ENCODE measurements at places on chromosomes 11 and 22. TPM values are rescaled to one million over a fixed set of nuclear protein-coding genes. Genes with fewer than 3 reads are reported as not detected.

DNA sequence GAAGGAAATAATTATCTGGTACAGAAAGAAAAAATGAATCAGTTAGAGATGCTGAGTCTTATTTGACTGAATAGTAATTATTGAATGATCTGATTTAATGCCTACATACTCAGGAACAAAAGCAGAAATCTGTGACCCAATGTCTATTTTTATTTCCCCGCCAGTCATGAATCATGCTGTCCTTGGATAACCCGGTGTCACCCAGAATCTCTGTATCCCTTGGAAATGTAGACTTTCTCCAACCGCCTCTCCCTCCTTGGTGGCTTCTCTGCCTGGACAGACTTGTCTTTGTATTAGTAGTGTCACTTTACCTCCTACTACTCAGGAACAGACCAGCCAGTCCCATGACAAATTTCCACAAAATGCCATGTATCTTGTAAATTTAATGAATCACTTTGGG lies 173.3 kb upstream of the PDGFD start:
- no peak for DNase-seq

OR4D9 gene
- 0.05 TPM for polyA plus RNA-seq

GRCh38 chr22:33654173-33654895 lies 265.9 kb downstream of the LARGE1 start:
- DNase-seq, result no peak

TMEM80 gene
- 18.9 TPM for polyA plus RNA-seq

PLEKHA7 gene
- polyA plus RNA-seq, result 20.3 TPM

FREY1 gene
- polyA plus RNA-seq, result not detected

GRCh38 chr11:17575431-17576425 lies 28.7 kb downstream of the OTOG start:
- no peak for DNase-seq

GAL3ST3 gene
- polyA plus RNA-seq, result 0.75 TPM

DNA sequence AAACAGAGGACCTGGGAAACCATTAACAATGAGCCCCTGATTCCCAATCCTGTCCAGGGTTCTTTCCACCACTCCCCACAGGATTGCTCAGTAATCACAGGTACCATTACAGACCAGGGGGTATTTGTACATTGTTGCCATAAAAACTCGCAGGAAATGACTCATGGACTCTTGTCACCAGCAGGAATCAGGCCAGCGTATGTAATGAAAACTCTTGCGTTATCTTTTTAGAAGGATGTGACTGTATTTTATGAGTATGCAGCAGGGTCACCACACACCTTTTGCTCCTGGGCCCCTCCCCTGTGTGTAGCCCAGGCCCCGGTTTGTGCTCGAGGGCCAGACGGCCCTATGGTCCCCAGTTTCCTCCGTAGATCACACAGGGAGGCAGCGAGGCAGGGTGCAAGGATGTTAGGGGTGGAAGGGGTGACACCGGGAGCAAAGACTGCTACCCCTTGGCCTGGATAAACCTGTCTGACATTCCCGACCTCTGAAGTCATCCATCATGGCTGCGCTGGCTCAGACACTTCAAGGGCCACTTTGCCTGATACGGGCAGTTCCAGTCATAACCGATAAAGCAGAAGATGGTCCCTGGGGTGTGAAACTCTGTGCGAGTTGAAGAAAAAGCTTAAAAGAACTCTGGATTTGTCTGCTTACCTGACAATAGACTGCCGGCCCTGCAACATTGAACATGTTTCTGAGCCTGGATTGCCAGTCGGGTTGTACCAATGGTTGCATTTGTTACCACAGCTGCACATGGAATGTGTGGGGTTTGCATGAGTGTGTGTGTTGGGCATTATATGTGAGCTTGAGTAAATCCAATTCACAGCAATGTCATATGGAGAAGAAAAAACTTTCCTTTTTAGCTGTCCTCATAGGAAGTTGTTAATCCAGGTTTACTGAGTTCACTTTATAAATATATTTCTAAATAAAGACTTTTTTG lies 56.9 kb downstream of the MICAL2 start:
- DNase-seq, result no peak

RFPL3 gene
- not detected for polyA plus RNA-seq

DNA sequence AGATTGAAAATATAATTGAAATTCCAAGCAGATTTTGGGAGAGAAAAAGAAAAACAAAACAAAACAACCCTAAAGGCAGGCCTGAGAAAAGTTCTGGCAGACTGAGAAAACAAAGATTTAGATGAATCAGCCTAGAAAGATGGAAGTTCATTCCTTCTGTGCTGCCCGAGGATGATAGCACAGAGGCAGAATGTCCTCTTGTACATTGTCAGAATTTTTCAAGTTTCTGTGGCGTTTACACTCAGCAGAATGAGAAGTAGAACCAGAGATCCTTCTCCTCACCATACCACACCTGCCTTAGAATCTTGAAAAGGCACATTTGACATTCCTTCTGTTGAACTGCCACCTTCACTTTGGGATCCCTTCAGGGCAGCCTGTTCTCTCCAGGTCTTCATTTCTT lies 62.5 kb upstream of the IZUMO1R start:
- DNase-seq, result no peak

DNA sequence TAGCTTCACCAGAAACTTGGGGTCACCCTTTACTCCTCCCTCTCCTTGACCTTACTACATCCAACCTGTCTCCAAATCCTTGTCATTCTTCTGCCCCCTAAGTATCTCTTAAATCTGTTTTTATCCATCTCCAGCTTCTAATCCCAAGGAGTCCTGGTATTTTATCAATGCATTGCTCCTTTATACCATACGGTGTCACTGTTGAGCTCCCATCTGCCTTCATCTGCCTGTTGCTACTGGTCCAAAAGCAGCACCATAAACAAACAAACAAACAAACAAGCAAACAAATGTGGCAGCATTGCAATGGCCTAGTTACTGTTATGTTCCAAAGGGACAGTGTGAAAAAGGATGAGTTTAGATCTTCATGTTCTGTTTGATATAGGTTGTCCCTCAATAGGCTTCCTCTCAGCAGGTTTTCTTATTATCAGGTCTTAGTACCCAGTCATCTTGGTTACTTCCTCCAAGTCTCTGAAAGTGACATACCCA lies 34.2 kb downstream of the DNHD1 start:
- DNase-seq, result peak; percentile 60

DNA sequence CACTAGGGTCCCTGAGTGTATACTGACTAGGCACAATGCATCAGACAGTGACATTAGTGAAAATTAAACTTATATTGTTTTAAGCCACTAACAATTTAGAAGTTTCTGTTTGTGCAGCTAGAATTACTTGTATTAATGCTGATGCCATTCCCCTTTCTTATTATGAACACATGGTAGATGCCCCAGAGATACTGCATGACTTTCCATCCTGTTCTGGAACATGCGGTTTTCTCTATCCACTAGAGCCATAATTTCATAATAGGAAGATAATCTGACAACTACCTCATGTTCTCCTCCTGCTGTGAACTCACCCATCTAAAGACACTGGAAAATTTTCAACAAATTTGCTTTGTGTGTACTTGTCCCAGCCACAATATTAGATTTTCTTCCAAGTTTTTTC lies 1256.4 kb downstream of the FAM181B start:
- DNase-seq, result no peak

GRCh38 chr11:959608-960007 lies 33.9 kb downstream of the AP2A2 start:
- DNase-seq, result no peak

- DNase-seq, result no peak
Measured at GRCh38 chr11:1567721-1568100, 4.4 kb downstream of the DUSP8 start.

DNA sequence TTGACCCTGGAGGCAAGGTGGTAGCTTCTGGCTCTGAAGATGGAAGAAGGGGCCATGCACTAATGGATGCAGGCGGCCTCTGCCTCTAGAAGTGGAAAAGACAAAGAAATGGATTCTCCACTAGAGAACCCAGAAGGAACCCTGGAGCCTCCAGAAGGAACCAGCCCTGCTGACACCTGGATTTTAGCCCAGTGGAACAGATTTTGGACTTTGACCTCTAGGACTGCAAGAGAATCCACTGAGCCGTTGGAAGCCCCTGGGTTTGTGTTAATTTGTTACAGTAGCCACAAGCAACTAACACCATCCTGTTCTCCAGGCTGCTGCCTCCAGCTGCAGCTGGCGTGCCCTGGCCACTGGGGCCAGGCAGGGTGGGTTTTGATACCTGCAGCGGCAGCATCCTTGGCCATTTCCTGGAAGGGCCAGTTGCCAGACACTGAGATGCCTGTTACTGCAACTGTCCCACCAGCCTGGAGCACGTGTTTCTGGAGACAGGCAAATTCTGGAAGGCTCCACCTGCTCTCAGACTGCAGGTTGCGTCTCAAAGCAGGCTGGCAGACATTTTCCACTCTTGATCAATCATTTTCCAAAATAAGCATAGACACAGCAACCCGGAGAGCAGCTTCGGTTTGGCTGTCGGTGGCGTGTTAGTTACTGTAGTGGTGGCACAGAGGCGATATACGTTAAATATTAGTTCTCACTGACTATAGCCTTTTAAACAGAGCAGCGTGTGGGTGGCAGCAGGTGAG lies 76.8 kb upstream of the PARVG start:
- DNase-seq, result no peak

CARD16 gene
- not detected for polyA plus RNA-seq
